ENCODE measurements at places on chromosomes 4 and X. TPM values are rescaled to one million over a fixed set of nuclear protein-coding genes. Genes with fewer than 3 reads are reported as not detected.

DNA sequence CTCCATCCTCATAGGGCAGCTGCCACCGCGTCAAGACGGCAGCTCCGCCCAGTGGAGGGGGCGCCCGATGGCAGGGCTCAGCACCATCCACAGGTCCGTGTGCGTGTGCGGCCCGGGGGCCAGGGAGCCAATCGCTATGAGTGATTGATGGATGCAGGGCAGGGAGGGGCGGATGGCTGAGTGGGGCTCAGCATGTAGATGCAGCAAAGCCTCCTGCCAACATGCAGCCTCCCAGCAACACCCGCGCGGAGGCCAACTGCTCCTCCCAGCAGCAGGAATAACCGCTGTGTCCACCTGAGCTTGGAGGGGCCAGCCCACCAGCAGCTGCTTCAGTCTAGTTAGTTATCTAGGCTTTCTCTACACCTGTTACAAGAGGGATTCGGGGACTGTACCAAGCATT, 77.4 kb downstream of the MTMR1 start:
- no peak for DNase-seq

Gene CXorf51A
- total RNA-seq, result not detected

- DNase-seq, result no peak
Measured at GRCh38 chr4:110480746-110481271, 4.9 kb downstream of the ENPEP start.

Gene CT45A1
- total RNA-seq, result not detected

GRCh38 chr4:43380093-43380492, 487.6 kb downstream of the GRXCR1 start:
- no peak for DNase-seq

DNA sequence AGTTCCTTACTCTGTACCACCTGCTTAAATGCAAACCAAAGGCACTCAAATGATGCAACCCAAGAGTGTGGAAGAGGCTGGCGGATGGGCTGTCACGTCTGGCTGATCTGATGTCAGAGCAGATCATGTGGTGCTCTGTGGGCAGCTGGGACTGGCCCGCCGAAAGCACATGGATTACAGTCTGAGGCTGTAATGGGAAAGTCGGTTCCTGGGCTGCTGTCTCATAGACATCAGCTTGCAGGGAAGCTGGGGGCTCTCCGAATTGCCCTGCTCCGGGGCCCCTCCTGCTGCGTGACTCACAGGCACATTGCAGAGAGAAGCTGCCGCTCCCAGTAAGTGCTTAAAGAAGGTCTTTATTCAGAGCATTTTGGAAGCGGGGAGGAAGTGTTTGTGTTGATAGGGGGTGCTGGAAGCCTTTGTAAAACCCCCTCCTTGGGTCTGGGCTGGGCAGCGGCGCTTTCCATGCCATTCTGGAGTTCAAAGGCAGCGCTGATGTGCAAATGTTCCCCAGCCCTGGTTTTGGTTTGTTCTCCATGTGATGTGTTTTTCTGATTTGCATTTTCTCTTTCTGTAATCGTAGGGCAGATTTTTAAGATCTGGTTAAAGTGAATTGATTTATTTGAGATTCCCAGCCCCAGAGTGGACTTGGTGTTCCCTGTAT, 181.1 kb downstream of the LARP7 start:
- peak; percentile 59 for DNase-seq

DNA sequence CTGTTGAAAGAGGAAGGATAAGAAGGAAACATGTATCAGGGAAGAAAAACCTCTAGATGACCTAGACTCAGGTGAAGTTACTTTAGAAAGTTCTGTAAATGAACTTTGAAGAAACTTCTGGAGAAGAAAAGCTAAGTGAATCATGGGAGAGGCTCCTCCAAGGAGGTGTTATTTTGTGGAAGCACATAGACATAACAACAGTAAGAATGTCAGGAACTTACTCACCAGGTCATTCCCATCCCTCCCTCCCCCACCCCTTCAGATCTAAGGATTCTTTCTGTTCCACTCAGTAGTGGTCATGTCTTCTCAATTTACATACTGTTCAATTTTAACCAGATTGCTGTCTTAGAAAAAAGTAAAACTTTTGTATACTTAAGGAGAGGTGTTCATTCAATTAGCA, 310.5 kb upstream of the DDX53 start:
- DNase-seq, result no peak

GRCh38 chr4:3354455-3354811, 61.6 kb downstream of the RGS12 start:
- DNase-seq, result no peak

Gene HMGB3
- 4.1 TPM for total RNA-seq

Gene ASB5
- total RNA-seq, result not detected

Gene RAI2
- 48.1 TPM for total RNA-seq

GRCh38 chrX:20487227-20487626, 220.5 kb upstream of the RPS6KA3 start:
- no peak for DNase-seq

- DNase-seq, result no peak
Measured at GRCh38 chr4:75844151-75844662, 58.0 kb downstream of the PPEF2 start.

Gene TRIML2
- total RNA-seq, result not detected

- DNase-seq, result no peak
Measured at GRCh38 chr4:37733240-37733867, 47.2 kb upstream of the RELL1 start.

DNA sequence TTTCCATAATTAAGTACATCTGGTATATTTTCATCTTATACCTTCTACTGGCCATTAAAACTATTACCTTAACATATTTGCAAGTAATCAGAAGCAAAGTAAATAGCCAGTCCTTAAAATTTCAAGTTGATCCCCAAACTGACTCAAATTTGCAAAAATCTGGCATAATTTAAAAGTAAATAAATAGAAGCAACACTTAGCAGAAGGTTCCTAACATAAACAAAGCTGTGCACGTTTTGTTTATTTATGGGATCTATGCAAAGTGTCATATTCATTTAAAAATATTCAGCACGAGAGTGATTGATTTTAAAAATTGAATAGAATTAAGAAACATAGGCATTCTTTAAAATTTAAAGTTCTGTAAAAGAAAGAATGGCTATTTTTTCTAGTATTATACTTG, 9.8 kb upstream of the CXXC4 start:
- no peak for DNase-seq

GRCh38 chr4:148737061-148737770, 295.0 kb upstream of the NR3C2 start:
- no peak for DNase-seq

- DNase-seq, result no peak
Measured at GRCh38 chr4:151676301-151676700, 84.5 kb downstream of the GATB start.

DNA sequence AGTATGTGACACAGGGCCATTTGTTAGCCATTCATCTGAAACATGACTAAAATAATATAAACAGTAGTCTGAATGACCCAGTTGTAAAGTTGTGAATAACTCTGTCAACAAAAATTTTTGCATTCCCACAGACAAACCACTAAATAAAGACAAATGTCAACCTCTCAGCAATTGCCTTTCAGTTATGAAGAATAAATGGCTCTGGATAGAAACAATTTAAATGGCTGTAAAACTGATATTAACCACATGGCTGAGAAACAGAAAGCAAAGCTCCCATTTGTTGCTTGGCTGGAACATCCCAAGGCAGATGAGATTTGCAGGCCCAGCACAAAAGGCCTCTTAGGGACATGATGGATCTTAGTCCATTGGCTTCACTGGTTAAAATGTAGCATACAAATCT, 296.3 kb downstream of the GALNTL6 start:
- no peak for DNase-seq

Gene SLC4A4
- 8.3 TPM for total RNA-seq

Gene FMR1NB
- total RNA-seq, result not detected

DNA sequence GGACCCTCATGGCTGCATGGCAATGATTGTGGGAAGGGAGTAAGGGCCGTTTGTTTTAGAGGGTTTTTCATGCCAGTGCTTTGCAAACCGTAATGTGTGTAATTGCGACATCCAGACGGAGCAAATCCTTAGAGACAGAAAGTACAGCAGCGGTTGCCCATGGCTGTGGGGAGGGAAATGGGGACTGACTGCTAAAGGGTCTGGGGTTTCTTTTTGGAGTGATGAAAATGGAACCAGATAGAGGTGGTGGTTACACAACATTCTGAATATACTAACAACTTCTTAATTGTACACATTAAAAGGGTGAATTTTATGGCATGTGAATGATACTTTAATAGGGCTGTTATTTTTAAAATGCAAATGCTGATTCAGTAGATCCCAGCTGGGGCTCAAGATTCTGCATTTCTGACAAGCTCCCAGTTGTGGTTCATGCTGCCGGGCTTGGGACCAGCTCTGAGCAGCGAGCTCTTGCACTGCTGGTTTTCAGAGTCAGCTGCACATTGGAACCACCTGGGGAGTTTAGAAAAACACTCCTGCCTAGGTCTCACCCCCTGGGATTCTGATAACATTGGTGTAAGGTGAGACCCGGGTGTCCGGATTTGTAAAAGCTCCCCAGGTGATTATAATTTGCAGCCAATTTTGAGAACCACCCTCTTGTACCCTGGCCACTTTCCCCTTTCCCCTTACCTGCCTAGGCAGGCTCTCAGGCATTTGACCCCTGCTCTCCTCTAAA, 47.7 kb downstream of the PRPS1 start:
- DNase-seq, result no peak

GRCh38 chr4:20256381-20256881, 4.7 kb downstream of the SLIT2 start:
- DNase-seq, result no peak

DNA sequence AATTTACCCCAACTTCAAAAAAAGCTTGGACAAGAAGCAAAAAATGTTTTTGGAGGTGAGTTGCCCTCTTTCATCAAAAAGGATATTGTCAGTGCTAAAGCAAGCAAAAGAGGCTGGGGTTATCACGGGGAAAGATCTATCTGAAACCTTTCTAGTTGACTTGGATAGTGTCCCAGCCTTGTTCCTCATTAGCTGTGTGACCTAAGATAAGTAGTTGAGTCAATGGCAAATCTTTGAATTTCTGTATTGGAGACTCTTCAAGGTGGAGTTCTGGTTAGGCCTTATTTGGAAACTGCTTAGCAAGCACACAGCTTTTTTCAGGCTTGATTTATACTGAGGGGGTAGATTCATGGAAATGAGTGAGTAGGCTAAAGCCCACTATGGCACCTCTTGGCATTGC, 271.6 kb downstream of the GRIA3 start:
- DNase-seq, result no peak

Gene USP11
- 109 TPM for total RNA-seq

GRCh38 chr4:38311495-38312126, 351.4 kb downstream of the PTTG2 start:
- DNase-seq, result no peak

DNA sequence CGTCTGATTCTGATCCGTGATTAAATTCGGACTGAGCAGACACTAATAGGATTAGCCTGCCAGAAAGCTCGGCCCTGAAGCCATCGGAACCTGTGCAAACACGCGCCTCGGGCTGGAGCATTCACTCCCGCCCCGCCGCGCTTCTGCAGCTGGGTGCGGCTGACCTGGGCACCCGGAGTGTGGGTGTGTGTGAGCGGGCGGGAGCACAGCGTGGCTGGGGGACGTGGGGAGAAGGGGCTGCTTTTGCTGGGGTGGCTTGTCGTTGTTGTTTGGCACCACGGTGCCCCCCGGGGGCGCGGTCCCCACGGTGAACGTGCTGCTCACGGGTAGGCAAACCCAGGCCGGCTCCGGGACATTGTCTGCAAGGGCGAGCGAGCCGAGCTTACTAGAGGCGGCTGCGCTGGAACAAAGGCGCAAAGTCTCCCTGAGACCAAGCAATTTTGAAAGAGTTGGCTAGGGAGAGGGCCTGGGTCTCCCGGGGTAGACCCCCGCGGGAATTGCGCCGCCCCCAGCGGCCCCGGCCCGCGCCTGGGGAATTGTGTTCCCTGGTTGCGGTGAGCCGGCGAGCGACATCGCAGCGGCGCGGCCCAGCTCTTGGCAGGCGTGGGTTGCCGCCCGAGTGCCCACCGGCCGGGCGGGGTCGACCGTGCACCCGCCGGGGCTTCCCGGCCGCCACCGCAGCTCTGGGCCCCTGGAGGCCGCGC, 1.4 kb downstream of the MAMLD1 start:
- peak; percentile 59 for DNase-seq
